Stimulated activated CD8-positive, alpha-beta memory T cell treated with anti-CD3 and anti-CD28 coated beads, Interleukin-15, amount 100 ng/mL, for 24 hours (primary cell): ENCODE measurements at places on chromosomes 2 and 18.

- DNase-seq = no peak
These were observed 3.0 kb upstream of the RTKN start for GRCh38 chr2:74444498-74445318.

DNA sequence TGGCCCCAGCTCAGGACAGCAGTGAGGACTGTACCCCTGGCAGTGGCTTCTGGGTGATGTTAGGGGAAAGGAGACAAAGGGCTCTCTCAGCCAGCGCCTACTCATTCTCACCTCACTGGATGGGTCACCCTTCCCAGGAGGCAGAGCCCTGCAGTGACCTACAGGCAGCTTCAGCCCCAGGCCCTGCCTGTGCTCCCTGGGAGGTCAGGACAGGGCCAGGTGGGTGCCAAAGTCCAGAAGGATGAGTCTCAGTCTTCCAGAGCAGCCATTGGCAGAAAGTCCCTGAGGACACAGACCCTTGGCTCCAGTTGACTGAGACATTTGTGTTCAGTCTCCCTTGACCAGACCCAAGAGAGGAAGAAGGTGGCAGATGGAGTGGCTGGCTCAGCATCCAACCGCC lies 75.1 kb downstream of the TEX51 start:
- DNase-seq = no peak

- DNase-seq = peak; percentile 26
These were observed 7.0 kb downstream of the SPEG start for GRCh38 chr2:219441451-219442255.

- no peak for DNase-seq
These were observed 120.0 kb downstream of the COL6A3 start for GRCh38 chr2:237293978-237294377.

DNA sequence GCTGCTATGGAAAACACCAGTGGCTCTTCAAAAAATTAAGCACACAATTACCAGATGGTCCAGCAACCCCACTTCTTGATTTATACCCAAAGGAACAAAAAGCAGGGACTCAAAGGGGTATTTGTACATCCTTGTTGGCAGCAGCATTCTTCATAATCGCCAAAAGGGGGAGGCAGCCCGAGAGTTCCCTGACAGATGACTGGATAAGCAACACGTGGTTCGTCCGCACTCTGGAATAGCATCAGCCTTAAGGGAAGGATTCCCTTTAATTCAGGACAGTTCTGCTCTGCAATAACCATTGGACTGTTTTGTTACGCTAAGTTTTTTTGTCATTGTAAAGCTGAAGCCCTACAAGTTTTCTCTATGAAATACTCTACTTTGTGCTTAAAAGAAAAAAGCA lies 76.7 kb upstream of the TWIST2 start:
- DNase-seq = no peak

GRCh38 chr2:134391751-134392160 lies 137.9 kb downstream of the MGAT5 start:
- DNase-seq = no peak
